Fibroblast of the aortic adventitia (primary cell): ENCODE measurements at places on chromosomes 11 and 22. TPM values are rescaled to one million over a fixed set of nuclear protein-coding genes. Genes with fewer than 3 reads are reported as not detected.

DNA sequence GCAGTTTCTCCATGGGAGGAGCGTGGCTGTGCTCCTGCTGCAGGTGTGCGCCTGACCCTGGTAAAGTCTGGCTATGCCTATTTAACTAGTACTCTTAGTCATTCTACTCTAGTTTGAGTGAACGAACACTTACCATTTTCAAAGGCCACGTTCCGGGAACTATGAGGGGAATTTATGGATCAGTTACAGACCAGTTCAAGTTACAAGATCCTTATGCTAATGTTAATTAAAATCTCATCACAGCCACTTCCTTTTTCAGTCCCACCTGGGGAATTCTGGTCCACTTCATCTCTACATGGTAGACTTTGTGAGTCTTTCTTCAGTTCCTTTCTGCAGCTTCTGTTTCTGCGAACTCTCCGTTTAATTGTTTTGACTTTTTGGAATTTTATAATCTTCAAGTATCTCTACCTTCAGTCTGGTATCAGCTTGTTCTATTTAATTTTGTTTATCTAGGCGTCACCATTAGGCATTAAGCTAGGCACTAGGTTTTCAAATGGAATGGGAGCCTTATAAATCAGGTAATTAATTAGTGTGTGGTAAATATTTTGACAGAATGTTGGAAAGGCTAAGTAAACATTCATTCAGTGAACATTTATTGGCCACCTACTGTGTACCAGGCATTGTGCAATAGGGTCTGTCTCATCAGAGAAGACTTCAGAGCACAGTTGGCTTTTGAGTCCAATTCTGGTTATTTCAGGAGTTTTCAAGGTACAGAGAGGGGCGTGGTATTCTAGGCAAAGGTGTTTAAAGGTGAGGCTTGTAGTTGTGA, 78.9 kb downstream of the GRK3 start:
- no peak for DNase-seq

GRCh38 chr11:62545437-62546243, 966 bp downstream of the AHNAK start:
- DNase-seq, result peak; percentile 95

TRIM51 gene
- not detected in 2 replicates for total RNA-seq

LTO1 gene
- 16.4 and 35.2 TPM in 2 replicates for total RNA-seq

DNA sequence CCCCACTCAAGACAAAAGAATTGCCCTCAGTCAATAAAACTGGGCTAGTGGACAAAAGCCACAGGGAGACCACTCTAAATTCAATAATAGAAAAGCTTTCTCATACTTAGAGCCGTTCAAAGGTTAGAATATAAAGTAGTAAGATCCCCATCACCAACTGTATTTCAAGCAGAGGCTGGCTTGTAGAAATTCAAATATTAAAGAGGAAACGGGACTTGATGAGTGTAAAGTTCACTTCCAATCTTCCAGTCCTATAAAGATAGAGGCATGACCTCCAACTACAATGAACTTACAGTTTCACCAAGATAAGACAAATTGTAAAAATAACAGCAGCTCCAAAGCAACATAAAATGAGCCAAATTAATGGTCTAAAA, 70.4 kb downstream of the CCDC34 start:
- no peak for DNase-seq

TYMP gene
- total RNA-seq, result 22.7 and 23.7 TPM in 2 replicates

RASSF10 gene
- total RNA-seq, result not detected in 2 replicates

GRCh38 chr22:35556666-35557065, 16.0 kb downstream of the RASD2 start:
- no peak for DNase-seq

- DNase-seq, result peak; percentile 77
These were observed 38.6 kb upstream of the LMO2 start for GRCh38 chr11:33930317-33931021.

PHETA2 gene
- 18.1 and 29.8 TPM in 2 replicates for total RNA-seq

DNA sequence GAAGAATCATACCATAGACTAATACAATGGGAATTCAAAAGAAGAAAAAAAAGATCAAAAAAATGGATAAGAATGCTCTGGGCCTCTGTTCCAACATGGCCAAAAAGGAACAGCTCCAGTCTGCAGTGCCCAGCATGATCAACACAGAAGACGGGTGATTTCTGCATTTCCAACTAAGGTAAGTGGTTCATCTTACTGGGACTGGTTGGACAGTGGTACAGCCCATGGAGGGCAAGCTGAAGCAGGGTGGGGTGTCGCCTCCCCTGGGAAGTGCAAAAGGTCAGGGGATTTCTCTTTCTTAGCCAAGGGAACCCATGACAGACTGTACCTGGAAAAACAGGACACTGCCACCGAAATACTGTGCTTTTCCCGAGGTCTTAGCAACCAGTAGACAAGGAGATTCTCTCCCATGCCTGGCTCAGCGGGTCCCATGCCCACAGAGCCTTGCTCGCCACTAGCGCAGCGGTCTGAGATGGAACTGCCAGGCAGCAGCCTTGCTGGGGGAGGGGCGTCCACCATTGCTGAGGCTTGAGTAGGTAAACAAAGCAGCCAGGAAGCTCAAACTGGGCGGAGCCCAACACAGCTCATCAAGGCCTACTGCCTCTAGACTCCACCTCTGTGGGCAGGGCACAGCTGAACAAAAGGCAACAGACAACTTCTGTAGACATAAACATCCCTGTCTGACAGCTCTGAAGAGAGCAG, 428.4 kb downstream of the MN1 start:
- DNase-seq, result no peak

TRABD gene
- total RNA-seq, result 15.5 and 16.8 TPM in 2 replicates

DDX25 gene
- under 0.01 TPM in 1 of 2 replicates, not detected in the other for total RNA-seq

- DNase-seq, result no peak
These were observed 1.5 kb downstream of the LMF2 start for GRCh38 chr22:50505776-50506610.

GRCh38 chr22:42587588-42588175, 27.0 kb downstream of the POLDIP3 start:
- no peak for DNase-seq

DNA sequence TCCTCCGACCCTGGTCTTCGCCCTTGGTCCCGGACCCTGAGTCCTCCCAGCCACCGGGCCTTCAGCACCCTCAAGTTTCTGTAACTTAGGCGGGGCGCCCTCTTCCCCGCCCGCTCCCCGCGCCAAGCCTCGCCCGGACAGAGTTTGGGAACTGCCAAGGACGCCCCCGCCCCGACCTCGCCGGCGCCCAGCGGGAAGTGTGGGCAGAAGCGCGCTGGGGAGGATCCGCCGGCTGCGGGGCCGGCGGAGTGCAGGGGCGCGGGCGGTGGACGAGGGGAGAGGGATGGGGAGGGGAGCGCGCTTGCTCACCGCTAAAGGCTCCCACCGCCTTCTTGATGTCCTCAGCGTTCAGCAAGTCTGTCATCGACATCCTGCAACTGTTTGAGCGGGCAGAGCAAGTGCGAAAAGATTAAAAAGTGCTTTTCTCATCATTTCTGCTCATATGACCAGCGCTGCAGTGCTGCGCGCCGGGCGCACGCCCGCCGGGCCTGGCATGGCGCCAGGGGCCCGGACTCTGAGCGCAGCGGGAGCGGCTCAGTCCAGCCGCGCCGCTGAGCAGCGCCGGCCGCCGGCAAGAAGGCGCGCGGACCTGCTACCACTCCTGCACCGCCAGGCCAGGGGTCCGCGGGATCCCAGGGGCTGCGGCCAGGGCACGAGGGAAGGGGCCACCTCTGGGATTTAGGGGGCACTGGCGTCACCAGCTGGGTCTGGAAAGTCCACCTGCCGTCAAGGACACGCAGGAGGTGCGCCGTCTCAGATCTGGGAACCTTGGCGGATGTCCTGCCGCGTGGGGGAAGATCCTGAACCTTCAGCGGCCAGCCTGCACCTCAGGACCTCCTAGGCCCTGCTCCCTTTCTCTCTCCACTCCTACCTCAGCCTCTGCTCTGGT, at the start of gene PVALB:
PVALB (minus strand) TSS at position 400 of the 889 bp plus-strand sequence; CDS start at position 370, 30 bp downstream.
- peak; percentile 27 for DNase-seq

DNA sequence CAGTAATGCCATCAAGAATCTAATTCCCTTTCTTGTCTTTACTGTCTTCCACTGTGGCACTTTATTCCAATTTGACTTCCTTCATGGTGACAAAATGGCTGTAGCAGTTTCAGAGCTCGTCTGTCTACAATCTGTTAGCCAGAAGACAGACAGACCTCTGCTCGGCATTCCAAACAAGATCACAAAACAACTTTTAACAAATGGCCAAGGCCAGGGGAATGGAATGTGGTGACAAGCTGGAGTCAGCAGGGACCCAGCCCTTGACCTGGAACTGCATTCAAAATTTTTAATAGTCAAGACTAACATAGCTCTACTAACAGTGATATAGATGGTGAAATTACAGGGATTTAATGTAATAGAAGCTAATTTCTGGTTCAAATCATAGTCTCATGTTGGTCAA, 637.2 kb downstream of the ETS1 start:
- DNase-seq, result no peak

NUMA1 gene
- 134 and 196 TPM in 2 replicates for total RNA-seq

- DNase-seq, result peak; percentile 98
These were observed 120.9 kb downstream of the ME3 start for GRCh38 chr11:86551288-86552092.

C11orf65 gene
- total RNA-seq, result 0.99 and 1.6 TPM in 2 replicates

DNA sequence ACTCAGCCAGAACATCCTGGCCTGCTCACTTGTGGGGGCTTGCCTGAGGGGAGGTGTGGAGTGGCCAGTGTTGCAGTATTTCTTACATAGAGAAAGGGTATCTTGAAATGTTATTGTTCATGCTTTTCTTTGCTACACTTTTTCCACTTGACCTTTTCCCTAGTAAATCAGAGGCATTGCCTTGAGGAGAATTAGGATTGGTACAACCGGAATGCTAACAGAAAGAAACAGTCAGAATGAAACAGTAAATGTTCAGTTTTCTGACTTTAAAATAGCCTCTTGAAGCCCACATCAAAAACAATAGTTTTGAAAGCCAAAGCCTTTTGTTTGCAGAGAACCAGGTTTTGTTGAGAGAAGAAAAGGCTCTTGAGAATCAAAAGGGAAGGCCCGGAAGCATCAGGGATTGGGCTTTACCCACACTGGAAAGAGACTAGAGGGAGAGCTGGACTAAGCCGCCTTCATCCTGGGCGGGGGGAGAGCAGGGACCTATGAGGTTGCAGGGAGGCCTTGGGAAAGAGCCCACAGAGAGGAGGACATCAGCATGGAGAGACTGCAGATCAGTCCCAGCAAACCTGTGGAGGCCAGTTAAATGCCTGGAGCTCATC, 12.4 kb downstream of the ADM start:
- DNase-seq, result no peak

- no peak for DNase-seq
These were observed 453 bp upstream of the MAFF start for GRCh38 chr22:38201371-38201710.

DNA sequence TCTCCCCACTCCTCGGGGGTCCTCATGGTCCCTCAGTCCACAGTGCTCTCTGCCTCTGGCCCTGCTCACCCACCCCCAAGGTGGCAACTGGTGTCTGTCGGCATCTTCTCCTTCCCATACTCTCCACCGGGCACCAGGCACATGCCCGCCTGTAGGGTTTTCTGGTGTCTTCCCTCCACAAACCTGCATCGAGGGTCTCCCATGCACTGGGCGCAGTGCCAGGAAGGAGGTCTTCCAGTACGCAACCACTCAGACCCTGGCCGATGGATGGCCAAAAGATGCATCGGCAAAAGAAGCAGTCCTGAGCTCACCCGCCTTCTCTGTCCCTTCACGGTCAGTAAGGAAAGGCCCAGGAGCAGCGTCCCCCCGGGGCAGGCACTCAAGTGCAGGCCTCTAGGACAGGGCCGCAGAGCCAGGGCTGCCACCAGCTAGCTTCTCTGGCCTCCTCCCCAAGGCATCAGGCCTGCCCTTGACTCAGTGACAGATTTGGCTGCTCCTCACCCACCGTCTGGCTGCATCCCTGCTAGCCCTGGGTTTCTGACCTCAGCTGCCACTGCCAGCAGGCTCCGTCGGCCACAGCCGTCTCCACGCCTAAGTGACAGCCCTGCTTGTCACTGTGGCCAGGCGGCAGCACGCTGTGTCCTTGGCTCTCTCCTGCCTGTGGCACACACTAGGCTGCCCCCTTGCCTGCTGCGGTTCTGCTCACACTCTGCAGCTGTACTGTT, 32.1 kb upstream of the IGSF9B start:
- no peak for DNase-seq

DNA sequence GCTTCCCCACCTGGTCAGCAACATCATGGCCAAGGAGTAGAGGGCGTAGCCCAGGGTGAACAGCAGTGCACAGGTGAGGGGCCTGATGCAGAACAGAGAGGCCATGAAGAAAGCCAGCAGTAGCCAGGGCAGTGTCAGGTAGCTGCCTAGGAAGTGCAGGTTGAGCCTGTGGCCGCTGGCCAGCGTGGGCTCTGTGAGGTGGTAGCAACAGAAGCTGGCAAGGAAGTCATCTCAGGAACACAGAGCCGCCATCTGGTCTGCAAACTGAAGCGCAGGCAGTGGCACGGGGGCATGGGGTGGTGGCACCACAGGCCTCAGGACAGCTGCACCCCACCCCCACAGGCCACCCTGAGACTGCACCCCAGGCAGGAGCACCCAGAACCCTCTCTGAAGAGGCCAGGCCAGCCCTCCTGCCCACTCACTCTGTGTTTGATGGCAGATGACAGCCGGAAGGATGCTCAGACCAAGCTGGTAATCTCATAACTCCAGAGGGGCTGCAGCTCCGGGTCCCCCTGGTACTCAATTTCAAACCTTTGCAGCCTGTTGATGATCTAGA, 95.3 kb downstream of the MED15 start:
- no peak for DNase-seq

DNA sequence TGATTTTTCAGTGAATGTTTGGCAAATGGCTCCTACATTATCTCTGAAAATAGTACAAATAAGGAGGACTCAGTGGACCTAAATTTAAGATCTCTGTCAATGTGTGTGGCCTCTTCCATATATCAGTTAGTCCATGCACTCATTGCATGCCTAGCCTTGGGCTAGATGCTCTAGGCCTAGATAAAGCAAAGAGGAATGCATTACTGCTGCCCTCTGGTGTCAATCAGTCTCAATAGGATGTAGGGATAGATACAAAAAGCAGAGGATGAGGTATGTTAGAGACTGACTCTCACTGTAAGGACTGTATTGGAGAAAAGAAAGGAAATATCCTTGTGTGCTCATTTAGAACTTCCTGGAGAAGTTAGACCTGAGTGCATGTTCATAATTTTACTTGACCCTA, 42.0 kb downstream of the MS4A2 start:
- DNase-seq, result no peak

GRCh38 chr11:96055706-96056387, 131.9 kb upstream of the MTMR2 start:
- DNase-seq, result peak; percentile 72

- no peak for DNase-seq
These were observed 380 bp upstream of the TTC17 start for GRCh38 chr11:43358279-43358800.

DNA sequence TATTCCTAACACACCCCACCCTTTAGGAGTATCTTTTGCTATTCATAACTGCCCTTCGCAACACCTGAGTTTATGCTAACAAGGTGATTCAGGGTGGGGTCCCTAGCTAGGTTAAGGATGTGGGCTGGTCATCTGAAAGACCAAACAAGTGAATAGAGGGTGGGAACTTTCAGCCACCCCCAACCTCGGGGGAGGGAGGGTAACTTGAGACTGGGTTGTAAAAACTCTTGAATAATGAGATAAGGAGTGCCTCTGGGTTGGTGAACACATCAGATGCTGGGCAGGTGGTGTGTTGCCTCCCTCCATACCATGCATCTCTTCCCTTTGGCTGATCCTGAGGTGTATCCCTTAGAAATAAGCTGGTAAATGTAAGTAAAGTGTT, 111.5 kb downstream of the SWAP70 start:
- DNase-seq, result no peak

- no peak for DNase-seq
These were observed 21.1 kb downstream of the FLRT1 start for GRCh38 chr11:64056861-64057260.

SLC22A12 gene
- not detected in 2 replicates for total RNA-seq

- DNase-seq, result no peak
These were observed 56.6 kb downstream of the FBXO7 start for GRCh38 chr22:32531228-32531627.

UBQLN3 gene
- total RNA-seq, result 0.09 TPM in 1 of 2 replicates, not detected in the other
